ENCODE measurements at places on chromosomes 7 and 10. TPM values are rescaled to one million over a fixed set of nuclear protein-coding genes. Genes with fewer than 3 reads are reported as not detected.

Gene ACTA2
- total RNA-seq = 257 TPM

Gene PIK3AP1
- total RNA-seq = not detected

Gene CPEB3
- total RNA-seq = 1.7 TPM

Gene TMEM229A
- total RNA-seq = 7.6 TPM

Gene SGMS1
- total RNA-seq = 32.6 TPM

Gene PRKCQ
- not detected for total RNA-seq

Gene C10orf120
- not detected for total RNA-seq

Gene SLC39A12
- not detected for total RNA-seq

Gene CALML3
- not detected for total RNA-seq

Gene MGMT
- total RNA-seq = 60.5 TPM

Gene IFIT1B
- total RNA-seq = not detected

Gene TFR2
- total RNA-seq = not detected

Gene MAD1L1
- total RNA-seq = 37.1 TPM

Gene ANKIB1
- 23.8 TPM for total RNA-seq

Gene NPM3
- total RNA-seq = 73.9 TPM
